ENCODE measurements at places on chromosomes 4 and X.

DNA sequence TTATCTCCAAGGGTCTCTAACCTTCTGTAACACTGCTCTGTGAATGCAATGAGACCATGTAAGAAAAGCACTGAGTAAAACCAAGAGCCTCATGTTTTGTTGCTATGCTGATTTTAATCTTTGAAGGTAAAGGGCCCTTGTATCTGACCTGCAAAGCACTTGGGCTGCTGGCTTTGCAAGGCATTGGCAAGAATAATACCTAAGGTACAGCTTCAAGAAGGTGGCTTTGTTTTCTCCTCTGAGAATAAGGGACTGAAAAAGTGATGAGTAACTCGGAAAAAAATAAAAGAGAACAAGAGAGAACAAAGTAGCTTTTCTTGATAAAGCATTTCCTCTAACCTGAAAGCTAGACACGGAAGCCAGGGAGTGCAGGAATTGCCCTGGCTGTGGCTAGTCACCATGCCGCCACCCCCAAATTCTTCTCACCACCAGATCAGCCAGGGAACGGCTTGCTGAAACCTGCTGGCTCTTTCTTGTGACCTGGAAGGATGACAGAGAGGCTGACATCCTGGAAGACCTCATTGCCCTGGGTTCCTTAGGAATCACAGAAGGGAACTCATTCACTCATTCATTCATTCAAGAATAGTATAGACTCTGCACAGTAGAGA lies 41.8 kb upstream of the HS3ST1 start:
- DNase-seq, result peak; percentile 46

GRCh38 chr4:76235407-76235806 lies 16.1 kb upstream of the FAM47E start:
- no peak for DNase-seq

- no peak for DNase-seq
These were observed 59.4 kb downstream of the TSC22D3 start for GRCh38 chrX:107716118-107716684.

DNA sequence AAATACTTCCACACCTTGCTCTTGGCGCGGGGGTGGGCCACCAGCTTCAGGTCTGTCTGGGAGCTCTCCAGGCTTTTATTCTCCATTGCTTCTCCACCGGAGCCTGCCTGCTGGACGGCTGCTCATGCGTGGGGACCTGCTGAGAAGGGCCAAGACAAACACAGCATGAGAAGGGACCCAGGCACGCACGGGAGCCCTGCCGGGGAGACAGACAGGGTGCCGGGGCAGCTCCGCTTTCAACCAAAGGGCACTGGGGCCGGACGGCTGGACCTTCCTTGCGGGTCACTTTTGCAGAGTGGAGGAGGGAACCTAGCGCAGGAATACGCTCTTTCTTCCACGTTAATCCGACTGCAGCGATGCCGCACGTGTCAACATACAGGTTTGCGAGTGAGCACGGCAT lies 10.1 kb downstream of the DHRSX start:
- DNase-seq, result no peak

- no peak for DNase-seq
These were observed 250.8 kb downstream of the INPP4B start for GRCh38 chr4:142595222-142595871.

GRCh38 chrX:39891781-39892180 lies 206.0 kb downstream of the BCOR start:
- no peak for DNase-seq

DNA sequence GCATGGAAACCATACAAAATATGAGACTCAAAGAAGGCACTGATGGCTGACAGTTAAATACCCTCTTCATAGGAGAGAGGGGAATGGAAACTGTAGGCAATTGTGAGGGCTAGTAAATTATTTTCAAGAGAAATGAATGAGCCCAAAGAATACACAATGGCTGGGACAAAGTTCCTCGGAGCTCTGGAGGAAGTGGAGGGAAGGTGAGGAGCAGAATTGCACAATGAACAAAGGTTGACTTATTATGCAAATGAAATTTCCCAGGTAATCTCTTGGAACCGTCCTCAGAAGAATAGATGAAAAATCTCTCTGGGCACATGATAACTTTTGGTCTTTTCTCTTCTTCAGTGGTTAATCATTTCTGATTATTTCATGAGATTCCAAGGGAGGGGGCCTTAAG lies 202.6 kb upstream of the VCX start:
- no peak for DNase-seq

DNA sequence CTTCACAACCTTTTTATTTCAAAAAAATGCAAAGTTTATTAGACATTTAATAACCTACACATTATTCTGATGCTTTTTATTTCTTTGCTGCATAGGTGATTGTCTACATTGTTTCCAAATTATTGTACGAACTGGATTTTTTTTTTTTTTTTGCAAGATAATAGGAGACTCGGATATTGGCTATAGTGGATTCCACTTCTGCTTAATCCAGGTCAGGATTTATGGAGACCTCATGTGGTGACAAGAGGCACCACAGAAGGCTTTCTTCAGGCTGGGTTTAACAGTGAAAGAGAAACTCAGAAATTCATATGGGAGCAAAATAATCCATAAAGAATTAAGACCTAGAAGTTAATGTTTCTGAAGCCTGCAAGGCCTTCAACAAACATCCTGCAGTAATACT lies 2.4 kb upstream of the SLIT2 start:
- no peak for DNase-seq

DNA sequence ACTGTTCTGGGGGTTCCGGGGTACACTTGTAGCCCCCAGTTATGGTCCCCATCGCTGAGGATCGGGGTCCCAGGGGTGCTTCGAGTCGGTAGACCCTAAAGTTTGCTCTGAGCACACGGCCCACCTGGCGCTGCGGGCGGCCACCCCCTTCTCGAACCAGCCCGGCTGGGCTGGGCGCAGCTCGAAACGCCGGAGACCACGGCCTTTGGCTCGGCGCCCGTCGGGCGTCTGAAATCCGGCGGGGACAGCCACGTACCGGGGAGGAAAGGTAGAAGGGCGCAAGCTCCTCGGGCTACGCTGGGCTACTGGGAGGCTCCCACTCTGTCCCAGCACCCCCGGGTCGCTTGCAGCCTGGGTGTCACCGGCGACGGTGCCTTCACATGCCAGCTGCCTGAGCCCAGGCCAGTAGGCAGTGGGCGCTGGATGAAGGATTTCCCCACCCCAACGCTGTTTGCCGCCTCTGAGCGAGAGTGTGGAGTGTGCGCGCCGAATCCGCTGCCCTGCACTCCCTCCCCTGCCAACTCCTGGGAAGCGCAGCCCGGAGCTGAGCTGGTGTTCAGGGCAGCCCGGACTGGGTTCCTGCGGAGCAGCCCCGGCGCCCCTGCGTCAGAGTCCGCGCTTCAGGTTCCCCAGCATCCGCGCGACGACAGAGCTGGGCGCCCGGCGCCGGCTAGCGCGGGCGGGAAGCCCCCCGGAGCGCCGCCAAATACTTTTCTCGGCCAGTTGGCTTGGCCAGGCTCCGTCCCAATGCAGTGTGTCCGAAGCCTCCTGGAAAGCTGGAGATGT lies 637 bp downstream of the MAMLD1 start:
- peak; percentile 19 for DNase-seq

- no peak for DNase-seq
These were observed 1234.2 kb downstream of the FAM133A start for GRCh38 chrX:94908171-94908570.

- DNase-seq, result no peak
These were observed 14.7 kb upstream of the CBR4 start for GRCh38 chr4:169024762-169025161.

DNA sequence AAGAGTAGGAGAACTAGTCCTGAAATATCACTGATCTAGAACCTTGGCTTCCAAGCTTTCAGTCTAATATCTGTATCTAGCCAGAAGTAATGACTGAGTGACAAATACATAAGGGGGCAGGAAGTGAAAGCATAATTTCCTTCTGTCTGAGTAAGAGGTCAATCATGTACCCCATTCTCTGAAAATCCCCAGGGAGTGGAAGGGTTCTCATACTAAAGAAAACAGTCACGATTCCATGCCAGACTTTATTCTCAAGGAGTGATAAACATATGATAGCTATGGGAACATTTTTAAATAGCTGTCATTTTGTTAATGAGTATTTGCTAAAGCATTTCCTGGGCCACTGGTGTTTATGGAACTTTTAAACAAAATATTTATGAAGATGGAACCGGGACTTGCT lies 308.5 kb downstream of the ARHGAP24 start:
- DNase-seq, result peak; percentile 99

DNA sequence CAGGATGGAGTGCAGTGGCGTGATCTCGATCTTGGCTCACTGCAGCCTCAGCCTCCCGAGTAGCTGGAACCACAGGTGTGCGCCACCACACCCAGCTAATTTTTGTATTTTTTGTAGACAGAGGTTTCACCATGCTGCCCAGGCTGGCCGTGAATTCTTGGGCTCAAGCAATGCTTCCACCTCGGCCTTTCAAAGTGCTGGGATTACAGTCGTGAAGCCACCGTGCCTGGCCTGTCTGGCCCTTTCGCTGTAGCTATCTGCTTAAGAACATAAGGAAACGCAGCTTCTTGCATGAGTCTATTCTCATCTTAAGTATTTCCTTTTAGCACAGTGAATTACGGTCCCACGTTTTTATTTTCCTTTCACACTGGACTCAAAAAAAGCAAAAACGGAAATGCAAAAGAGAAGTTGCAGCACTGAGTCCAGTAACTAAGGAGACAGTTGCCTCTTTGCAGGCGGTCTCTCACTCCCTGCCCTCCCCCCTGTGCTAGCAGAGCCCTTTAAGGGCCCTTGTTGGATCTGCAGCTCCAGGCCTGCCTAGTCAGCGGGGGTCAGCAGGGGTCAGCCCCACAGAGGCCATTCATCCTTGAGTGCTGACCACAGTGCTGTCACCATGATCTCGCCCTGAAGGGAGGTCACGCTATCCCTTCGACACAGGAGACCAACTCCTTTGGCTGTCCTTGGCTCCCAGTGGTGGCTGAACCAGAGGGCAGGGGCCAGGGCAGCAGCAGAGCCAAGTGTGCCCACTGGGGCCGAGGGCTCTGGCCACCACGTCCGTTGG lies 21.8 kb upstream of the TBC1D14 start:
- no peak for DNase-seq

DNA sequence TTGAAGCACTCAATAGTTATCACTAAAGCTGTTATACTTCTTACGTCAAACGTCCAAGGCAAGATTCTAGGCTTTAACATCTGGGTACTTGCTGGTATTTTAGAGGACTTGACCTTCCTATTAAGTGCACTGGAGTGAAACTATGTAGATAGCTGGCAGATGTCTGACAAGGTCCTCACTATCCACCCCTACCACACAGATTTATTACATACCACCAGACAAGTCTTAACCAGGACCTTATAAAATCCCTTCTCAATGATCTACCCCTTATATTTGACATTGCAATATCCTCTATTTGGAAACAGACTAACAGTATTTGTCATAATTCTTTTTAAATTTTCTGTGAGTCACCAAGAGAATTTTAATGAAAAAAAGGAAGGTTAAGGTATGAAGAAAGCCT lies 78.8 kb downstream of the PDGFC start:
- DNase-seq, result no peak

Data from kidney capillary endothelial cell (primary cell).